ENCODE measurements at places on chromosomes 5 and 9.
A peak's percentile ranks its signal among the peaks of the same experiment; 100 is the strongest.

GRCh38 chr5:107389130-107389774 lies 281.5 kb downstream of the EFNA5 start:
- DNase-seq, result peak; percentile 47

DNA sequence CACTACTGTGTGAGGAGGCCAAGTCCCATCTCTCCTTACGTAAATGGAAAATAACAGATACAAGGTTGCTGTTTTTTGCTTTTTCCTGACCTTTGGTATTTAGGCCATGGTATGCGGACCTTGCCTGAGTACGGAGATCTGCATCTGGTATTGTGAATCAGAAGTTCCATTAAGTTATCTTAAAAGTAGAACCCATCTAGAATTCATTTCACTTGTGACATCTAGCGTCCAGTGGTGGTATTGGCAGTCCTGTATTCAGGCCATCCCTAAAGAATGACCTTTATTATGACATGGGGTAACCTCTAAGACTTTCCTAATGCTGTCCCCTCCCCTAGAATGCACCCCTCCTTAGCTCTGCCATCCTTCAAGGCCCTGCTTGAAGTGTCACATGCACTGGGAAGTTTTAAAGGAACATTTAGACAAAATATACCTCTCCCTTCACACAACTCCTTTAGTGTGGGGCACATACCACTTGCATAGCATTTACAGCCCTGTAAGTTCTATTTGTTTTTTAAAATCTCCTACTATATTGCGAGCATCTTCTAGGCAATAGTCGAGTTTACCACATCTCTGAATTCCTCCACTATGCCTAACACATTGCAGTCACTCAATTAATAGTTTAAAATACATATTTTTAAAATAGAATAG lies 1.9 kb upstream of the SPDL1 start:
- DNase-seq, result peak; percentile 87

- no peak for DNase-seq
Measured at GRCh38 chr9:125750627-125751011, 3.4 kb downstream of the PBX3 start.

DNA sequence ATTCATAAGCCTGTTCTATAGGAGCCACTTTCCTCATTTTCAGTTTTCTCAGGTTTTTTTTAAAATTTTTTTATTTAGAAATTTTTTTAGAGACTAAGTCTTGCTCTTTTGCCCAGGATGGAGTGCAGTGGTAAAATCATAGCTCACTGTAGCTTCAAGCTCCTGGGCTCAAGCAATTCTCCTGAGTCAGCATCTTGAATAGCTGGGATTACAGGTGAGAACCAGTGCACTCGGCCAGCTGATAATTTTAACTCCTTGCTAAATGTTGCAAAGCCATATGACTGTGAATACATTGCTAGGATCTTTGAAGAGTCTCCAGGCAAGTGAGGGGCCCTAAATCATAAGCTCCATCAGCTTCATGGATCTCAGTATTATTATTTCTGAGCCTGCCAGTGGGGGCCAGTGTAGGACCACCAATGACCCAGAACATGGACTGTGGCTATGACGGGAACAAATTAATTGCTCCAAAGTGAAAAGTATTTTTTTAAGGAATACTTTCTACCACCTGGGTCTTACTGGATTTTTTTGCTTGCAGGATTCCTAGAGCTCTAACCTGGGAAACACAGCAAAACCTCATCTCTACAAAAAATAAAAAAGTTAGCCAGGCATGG lies 5.7 kb upstream of the GAPVD1 start:
- peak; percentile 68 for DNase-seq

DNA sequence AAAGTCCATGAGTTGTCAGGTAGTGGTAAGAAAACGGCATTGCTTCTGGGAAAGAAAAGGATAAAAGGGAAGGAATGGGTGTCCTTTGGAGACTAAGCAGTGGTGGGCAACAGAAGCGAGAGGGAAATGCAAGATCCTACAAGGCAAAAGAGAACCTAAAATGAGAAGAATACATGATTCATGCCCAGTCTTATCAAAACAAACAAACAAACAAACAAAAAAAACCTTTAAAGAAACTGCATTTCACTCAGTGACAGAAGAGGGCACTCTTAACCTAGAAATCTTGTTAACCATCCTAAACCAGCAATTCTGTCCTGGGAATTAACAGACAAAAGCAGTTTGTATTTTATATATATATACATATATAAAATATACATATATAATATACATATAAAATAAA lies 88.5 kb downstream of the SUSD1 start:
- DNase-seq, result peak; percentile 48

- no peak for DNase-seq
Measured at GRCh38 chr5:138968601-138969000, 93.5 kb upstream of the LRRTM2 start.

DNA sequence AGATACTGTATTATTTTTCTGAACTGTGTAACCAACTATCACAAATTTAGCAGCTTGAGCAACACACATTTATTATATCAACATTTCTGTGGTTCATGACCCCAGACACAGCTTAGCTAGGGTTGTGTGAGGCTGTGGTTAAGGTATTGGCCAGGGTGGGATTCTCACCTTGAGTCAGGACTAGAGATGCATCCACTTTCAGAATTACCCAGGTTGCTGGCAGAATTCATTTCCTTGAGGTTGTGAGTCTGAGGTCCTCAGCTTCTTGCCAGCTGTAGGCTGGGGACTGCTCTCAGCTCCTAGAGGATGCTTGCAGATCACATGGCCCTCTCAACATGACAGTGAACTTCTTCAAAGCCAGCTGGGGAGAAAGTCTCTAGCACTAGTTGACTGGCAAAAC lies 122.5 kb upstream of the RASGRF2 start:
- no peak for DNase-seq

- DNase-seq, result no peak
Measured at GRCh38 chr5:112183874-112184273, 235.2 kb downstream of the EPB41L4A start.

- no peak for DNase-seq
Measured at GRCh38 chr9:127539259-127539981, 72.7 kb upstream of the STXBP1 start.

DNA sequence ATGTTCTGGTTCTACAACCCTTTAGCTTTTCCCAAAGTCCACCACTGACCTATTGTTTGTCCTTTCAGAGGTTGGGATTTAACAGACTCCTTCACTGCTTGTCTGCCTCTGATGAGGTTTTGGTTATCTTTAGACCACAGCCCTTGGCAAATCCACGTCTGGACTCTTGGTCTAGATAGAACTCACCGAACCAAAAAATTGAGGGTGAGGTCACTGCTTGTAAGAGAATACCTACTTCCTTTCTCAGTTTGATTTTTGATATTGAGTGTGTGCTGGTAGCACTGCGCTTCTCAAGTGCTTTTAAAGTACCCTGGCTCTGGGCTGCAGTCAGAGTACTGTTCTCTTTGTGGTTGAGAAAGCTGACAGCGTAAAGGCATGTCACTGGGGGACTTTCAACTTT lies 61.7 kb downstream of the JMY start:
- DNase-seq, result peak; percentile 48

GRCh38 chr5:160961038-160961437 lies 109.0 kb upstream of the ATP10B start:
- no peak for DNase-seq

DNA sequence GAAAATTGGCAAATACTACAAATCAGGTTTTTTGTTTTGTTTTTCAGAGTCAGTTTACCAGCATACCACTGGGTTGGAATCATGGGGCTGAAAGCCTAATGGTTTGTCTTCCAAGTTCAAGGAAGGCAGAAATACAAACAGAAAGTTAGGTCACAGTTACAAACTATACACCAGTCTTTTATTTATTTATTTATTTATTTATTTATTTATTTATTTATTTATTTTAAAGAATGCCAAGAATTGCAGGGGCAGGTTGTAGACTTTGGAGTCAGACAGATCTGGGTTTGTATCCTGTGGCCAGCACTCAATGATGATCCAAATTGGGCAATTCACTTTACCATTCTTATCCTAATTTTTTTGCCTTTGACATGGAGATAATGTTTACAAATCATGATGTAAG lies 353.9 kb downstream of the ASTN2 start:
- DNase-seq, result no peak

DNA sequence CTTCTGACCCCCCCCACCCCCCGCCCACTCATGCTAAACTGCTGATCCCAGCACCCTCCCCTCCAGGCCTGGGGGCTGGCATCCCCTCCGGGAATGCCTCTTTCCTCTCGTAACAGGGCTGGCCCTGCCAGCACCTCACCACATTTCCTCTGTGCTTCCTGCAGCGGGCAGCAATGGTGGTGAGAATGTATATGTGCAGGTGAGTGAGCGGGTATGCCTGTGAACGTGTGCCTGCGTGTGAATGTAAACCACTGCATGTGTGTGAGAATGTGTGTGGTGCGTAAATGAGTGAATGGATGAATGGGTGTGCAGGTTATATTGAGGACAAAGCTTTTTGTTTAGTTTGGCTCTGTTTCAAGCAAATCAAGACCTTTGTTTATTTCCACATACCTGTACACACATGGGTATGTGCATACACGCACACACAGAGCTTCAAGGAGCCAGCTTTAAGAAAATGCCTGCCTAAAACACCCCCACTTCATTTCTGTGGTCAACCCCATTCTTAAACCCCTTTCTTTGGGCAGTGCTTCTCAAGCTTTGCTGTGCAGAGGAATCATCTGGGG lies 95.7 kb upstream of the SHB start:
- DNase-seq, result no peak

- no peak for DNase-seq
Measured at GRCh38 chr5:102628441-102629175, 126.5 kb upstream of the PAM start.

DNA sequence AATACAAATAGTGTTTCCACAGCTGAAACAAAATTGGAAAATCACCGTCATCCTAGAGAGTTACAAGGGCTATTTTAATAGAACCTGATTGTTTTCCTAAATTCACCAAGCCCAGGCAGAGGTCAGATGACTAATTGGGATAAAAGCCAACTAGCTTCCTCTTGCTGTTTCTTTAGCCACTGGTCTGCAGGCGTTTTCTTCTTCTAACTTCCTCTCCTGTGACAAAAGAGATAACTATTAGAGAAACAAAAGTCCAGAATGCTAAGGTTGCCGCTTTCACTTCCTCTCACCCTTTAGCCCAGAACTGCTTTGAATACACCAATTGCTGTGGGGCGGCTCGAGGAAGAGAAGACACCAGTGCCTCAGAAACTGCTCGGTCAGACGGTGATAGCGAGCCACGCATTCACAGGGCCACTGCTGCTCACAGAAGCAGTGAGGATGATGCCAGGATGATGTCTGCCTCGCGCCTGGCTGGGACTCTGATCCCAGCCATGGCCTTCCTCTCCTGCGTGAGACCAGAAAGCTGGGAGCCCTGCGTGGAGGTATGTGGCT lies at the start of gene TLR4:
TLR4 (plus strand) TSS at position 380 of the 552 bp plus-strand sequence; CDS start at position 450, 70 bp downstream.
- peak; percentile 74 for DNase-seq

DNA sequence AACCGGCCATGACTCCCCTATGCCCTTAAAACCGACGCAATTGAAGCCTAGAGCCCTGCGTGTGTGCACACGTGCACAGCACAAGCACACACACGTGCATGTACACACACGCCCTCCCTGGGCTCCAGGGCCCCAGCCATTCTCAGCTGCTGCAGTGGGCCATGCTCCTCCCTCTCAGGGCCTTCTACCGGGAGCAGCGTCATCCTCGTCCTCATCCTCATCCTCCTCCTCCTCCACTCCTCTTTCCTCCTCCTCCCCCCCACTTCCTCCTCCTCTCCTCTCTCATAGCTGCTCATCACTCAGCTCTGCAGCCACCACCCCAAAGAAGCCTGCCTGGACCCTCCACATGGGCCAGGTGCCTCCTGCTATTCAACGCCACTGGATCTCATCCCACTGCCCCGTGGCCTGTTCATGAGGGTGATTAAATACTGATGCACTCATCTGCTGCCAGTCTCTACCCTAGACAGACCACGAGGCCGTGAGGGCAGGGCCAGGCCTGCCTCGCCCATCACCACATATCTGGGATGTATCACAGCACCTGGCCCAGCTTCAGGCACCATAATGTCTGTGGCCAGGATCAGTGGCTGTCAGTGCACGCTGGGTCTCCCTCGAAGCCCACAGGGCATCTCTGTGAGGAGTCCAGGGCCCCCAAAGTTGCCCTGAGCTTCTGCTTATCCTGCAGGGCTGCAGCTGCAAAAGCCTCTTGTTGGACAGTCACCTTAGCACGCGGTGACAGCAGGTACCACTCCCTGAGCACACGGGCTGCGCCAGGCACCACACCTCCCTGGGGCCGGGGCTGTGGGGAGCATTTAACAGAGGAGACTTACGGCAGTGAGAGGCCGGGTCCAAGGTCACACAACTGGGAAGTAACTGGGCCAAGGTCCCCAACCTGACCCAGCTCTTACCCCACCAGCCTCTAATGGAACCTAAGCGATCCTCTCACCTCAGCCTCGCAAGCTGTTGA lies 9.8 kb downstream of the FAM78A start:
- DNase-seq, result peak; percentile 9

- DNase-seq, result no peak
Measured at GRCh38 chr5:171724468-171725204, 61.0 kb upstream of the SMIM23 start.

- DNase-seq, result no peak
Measured at GRCh38 chr5:176680226-176680563, 32.9 kb downstream of the TSPAN17 start.

DNA sequence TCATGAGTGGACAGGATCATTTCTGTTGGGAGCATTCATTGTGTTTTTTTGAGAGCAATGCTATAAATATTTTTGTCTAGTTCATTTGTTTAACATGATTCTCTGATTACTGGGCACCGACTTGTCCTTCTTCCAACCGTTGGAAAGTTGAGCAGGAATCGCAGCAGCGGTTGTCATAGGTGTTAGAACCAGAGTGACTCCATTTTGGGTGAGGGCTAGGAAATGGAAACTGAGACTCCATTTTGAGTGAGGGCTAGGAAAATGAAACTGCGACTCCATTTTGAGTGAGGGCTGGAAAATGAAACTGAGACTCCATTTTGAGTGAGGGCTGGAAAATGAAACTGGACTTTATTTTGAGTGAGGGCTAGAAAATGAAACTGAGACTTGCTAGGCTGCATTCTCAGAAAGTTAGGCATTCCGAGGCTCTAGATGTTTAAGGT lies 100.6 kb downstream of the ICE1 start:
- peak; percentile 15 for DNase-seq

DNA sequence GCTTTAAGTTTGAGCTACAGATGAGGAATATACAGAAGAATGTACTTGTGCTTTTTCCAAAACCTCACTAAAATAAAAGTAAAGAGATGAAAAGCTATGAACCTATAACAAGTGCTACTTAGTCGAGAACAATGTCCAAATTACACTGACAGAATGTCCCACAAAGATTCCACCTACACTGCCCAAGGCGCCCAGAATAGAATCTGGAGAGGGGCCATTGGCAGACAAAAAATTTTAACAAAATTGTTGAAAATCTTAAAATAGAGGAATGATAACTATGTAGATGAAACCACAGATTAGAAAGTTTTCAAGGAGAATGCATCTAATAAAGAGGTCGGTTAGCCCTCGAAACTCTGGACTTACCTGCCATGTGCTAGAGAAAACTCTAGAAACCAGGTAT lies 235.3 kb downstream of the CETN3 start:
- no peak for DNase-seq

All from hematopoietic multipotent progenitor cell treated with erythropoietin and hydrocortisone succinate and interleukin-3 and kit ligand, for 6 days (in vitro differentiated cells).